Activated T-cell treated with anti-CD3 and anti-CD28 coated beads, Interleukin-2, amount 50 U/mL, for 4 hours (primary cell): ENCODE measurements at places on chromosomes 16 and 17.
A peak's percentile ranks its signal among the peaks of the same experiment; 100 is the strongest.

- no peak for DNase-seq
Observed at GRCh38 chr17:33385133-33385532, 92.0 kb upstream of the ASIC2 start.

DNA sequence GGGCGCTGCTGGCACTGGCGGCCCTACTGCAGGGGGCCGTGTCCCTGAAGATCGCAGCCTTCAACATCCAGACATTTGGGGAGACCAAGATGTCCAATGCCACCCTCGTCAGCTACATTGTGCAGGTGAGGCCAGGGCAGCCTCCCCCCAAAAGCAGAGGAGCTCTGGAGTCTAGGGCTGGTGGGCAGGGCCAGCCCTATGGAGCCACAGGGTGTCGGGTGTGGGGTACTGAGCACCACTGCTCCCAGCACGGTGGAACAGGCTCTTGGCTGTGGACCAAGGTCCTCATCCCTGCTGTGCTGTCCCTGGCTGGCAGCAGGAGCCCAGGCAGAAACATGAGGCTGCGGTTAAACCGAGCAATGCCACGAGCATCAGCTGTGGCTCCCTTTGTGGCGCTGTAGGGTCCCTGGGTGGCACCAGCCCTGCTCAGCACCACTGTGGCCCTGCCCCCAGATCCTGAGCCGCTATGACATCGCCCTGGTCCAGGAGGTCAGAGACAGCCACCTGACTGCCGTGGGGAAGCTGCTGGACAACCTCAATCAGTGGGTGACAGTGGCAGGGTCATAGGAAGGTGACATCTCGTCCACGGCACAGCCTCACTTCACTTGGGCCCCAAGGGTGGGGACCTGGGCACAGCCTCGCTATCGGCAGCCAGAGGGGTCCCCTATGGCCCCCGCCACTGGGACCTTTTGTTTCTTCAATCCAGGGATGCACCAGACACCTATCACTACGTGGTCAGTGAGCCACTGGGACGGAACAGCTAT is 1.1 kb downstream of the DNASE1 start:
- DNase-seq, result no peak

- no peak for DNase-seq
Observed at GRCh38 chr17:2521257-2521656, 9.6 kb upstream of the METTL16 start.

DNA sequence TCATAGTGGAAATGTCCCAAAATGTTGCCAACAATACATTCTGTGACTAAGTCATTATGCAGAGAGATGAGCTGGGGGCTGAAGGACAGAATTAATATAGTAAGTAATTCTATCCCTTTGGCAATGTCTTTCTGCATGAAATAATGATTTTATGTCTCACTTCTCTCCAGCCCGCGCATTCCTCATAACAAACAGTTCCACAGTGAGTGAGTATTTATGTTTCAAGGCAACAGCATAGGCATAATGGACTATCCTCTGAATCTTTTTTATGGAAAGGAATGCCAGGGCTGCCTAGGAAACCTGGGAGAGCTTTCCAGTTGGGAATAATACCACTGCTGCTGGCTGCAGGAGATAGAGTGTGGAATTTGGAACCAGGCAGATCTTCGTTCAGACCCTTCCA is 477.7 kb downstream of the HS3ST4 start:
- DNase-seq, result no peak

DNA sequence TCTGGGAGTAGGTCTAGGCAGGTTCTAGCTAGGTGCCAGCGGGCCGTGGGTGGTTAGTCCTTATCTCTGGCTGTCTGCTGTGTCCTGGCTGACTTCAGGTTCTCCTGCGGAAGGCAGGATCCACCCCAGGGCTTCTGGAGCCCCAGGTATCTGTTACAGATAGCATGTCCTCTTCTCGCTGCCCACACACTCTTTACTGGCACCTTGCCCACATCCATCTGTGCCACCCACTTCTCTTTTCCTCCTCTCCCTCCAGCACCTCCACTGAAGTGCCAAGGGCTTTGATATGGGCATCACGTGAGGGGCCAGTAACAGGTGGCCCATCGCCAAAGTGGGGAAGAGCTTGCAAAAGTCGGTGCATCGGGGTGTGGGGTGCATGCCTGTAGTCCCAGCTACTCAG is 4.6 kb upstream of the MPP2 start:
- no peak for DNase-seq

DNA sequence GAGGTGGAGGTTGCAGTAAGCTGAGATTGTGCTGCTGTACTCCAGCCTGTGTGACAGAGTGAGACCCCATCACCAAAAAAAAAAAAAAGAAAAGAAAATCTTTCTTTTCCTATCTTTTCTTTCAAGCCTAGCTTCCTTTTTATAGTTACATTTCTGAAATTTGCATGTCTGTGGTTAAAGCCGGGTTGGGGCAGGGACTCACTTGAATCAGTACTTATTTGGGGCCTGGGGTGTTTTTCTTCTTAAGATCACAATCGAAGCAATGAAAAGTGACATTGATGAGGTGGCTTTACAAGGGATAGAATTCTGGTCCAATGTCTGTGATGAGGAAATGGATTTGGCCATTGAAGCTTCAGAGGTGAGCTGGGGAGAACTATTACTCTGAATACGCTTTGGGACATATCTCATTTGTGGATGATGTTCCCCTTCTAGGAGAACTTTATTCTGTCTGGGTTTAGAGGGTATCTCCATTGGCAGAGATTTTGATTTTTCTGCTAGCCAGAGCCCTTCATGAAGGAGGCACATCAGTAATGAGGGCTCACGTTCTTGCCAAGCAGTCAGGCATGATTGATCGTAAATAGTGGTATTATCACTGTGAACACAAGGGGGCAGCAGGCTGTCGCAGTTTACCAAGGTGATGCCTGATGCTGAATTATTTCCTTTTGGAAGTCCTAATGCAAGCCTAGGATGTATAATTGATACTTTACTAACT is 14.3 kb downstream of the KPNB1 start:
- peak; percentile 61 for DNase-seq

DNA sequence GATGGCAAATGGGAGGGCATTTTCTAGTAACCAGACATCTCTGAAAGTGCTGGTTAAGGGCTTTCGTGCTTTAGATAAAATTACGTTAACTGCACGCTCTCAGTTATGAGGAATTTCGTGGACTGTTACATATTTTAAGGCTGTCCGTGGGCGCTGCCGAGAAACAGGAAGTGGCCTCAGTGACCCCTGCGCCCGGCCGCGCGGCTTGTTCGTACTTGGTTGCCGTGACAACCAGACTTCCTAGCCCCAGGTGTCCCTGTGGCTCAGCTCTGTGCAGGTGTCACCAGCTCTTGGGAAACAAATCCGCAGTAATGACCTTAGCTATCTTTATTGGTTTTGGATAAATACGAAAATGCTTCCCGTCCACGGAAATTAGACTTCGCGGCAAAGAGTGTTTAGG is 52.7 kb downstream of the LMF1 start:
- no peak for DNase-seq

GRCh38 chr16:1279945-1280589 is 24.2 kb downstream of the TPSD1 start:
- no peak for DNase-seq

DNA sequence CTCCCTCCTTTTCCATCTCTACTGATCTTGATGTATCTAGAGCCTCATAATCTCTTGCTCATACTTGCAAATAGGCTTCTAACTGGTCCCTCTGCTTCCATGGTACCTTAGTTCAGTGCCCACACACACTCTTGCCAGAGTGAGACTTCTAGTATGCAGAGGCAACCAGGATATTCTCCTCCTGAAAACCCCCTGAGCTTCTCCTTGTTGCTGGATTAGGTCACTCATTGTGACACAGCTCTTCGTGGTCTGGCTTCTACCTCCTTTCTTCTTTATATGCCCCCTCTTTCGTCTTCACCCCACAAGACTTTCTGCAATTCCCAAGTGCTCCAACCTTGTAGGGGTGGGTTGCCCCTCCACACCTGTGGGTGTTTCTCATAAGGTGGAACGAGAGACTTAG is 2.5 kb upstream of the FAM20A start:
- no peak for DNase-seq

- no peak for DNase-seq
Observed at GRCh38 chr17:38883592-38884526, 14.0 kb downstream of the LASP1 start.

- no peak for DNase-seq
Observed at GRCh38 chr17:64459284-64459747, 10.4 kb downstream of the MILR1 start.

DNA sequence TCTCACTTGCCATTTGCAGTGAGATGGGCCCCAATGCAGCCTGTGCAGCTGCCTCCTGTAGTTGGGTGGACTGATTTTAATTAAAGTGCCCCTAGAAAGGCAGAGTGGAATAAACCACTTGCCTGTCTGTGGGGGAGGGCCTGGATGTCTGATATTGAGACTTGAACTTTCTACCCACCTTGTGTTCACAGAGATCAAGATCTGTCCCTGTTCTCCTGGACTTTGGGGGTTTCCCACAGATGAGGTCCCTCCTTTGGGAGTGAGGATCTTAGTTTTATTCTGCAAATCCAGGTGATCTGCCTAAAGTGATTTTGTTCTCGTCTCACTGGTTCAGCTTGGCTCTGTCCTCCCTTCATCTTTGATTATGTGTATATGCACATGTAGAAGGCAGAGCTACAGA is 7.7 kb upstream of the DHRS13 start:
- DNase-seq, result no peak

- DNase-seq, result no peak
Observed at GRCh38 chr16:27595993-27596392, 46.0 kb downstream of the KATNIP start.

DNA sequence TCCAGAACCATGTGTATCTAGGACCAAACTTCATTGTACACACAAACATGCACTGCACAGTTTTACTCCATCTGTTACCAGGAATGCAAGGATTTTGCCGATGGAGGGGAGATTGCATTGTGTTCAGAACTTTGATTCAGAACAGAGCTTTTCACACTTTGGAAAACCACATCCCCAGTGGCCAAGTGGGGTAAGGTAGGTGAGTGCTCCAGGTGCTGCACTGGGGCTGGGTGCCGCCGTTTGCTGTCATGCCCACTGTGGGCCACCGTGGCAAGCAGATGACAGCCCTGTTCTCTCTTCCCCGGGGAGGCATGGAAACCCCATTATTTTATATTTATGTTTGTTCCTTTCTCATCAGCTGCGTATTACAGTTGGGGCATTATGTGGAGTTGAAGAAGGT is 29.3 kb upstream of the JPH3 start:
- no peak for DNase-seq

DNA sequence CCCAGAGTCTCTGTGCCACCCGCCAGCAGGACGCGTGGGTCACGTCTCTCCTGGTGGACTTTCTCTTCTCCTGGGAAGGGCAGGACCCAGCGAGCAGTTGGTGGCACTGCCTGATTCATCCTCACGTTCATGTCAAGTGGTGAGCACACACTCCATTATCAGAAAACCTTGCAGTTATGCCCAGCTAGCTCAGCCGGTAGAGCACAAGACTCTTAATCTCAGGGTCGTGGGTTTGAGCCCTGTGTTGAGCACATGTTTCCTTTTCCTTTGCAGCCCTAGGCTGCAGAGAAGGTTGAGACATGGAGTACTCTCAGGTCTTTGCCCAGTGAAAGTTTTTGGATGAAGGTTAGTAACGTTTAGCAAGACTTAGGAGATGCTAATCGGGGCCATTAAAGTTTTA is 8.0 kb downstream of the OR1F1 start:
- no peak for DNase-seq

DNA sequence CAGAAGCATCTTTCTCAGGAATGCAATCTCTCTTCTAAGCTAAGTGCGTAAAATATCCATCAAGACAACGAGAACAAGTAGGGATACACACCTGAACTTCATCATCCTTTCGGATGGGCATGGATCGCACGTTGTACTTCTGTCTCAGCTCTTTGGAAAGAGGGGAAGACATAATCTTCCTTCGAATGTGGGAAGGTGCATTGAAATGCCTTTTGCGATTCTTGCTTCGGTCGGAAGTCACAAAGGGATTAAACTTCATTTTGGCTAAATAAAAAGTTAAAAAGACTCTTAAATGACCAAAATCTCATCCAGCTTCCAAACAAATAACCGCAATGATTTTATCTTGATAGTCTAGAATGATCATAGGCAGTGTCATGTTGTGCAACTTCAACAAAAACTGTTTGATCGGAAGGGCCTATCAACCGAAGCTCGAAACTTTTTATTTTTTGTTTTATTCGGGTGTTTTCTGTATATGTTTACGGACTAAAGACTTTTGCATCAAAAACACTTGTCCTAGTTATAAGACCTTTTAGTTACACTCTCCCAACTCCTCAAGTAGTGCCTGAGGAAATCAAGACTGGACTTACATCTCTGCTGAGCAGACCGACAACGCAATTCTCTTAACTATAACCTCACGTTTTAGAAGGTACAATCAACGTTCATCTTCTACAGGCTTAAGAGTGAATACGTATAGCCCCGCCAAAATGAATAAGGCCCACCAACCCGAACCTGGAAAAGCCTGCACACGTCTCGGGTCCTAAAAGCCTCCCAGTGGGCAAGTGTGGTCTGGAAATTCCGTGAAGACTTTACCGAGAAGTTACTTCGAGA is 727 bp downstream of the RPL26 start:
- DNase-seq, result no peak

- no peak for DNase-seq
Observed at GRCh38 chr16:58658796-58659211, 25.8 kb downstream of the SLC38A7 start.

DNA sequence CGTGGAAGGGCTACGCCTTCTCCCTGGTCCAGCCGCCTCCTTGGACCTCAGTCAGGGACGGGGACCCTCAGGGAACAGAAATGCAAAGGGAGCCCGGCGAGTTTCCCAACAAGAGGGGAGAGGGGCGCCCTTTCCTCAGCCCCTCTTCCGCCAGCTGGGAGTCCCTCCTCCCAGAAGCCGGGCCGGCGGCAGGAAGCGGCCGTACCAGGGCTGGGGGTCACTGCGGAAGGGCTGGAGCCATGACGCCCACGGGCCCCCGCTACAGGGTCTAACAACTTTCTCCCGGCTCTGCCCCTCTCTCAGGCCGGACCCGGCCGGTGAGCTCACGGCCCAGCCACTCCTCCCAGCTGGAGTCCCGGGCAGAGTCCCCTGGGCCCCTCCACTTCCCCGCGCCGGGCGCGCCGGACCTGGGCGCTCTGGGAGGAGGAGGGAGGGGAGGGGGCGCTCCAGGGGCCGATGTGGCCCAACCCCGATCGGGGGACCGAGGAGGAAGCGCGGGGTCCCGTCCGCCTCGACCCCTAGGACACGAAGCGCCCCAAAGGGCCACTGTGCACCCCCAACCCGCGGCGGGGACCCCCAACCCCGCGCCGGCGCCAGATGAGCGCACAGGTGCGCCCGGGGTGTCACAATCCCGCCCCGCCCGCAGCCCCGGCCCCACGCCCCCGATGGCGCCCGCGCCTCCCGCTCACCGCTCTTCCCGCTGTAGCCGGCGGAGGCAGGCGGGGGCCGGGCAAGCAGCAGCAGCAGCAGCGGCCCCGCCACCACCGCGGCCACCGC is 578 bp downstream of the PGAP6 start:
- no peak for DNase-seq

- no peak for DNase-seq
Observed at GRCh38 chr16:88132836-88133506, 181.7 kb downstream of the BANP start.

DNA sequence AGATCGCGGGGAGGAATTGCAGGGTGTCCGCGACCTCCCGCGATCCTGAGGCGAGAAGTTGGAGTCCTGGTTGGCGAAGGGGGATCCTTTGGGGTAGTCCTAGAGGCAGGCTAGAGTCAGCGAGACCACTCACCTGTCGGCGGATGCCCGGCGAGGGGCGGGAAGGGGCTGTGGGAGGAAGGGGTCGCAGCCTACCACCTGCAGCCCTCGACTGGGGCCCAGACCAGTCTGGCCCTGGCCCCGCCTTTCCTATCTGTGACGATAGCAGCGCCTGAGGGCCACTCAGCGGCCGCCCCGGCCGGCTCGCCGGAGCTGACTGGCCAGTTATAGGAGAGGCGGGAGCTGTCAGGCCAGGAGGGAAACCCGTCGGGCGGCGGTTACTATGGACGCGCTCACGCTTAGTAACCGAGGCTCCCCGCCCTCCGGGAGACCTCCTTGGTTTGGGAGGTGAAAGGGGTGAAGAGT is at the start of gene TEKT3:
TSS of gene TEKT3 (minus strand) at position 213 of the 465 bp plus-strand sequence. CDS start 10,012 bp downstream, outside the sequence.
- DNase-seq, result no peak
